ENCODE measurements at places on chromosomes 4 and X. TPM values are rescaled to one million over a fixed set of nuclear protein-coding genes. Genes with fewer than 3 reads are reported as not detected.

The WAS gene
- 5.6 TPM for total RNA-seq

The IL2RG gene
- 2.2 TPM for total RNA-seq

The SORCS2 gene
- total RNA-seq = 1.3 TPM

The LRCH2 gene
- 0.42 TPM for total RNA-seq

The IL13RA1 gene
- 31.2 TPM for total RNA-seq

The CT45A1 gene
- not detected for total RNA-seq

DNA sequence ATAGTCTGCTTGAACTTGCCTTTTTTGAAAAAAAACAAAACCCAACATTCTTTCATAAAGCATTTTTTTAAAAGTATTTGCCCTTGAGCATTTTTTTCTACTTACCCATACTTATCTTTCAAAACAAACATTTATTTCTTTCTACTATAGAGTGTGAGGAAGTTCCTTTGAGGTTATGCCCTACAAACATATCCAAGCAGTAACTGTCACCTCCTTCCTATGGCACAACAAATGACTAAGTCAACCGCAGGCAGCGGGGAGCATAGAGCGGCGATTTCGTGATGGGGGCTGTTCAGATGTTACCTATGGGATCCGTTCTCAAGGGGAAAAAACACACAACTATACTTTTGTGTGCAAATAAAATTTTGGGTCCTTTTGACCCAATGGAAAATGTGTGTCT, 19.4 kb downstream of the SPRY1 start:
- no peak for DNase-seq

- DNase-seq = no peak
These were observed 5.5 kb downstream of the SCD5 start for GRCh38 chr4:82792912-82793649.

- DNase-seq = no peak
These were observed 552.6 kb downstream of the PPARGC1A start for GRCh38 chr4:23337292-23337691.

- DNase-seq = peak; percentile 37
These were observed at the start of gene MAP3K15 for GRCh38 chrX:19514791-19515614. Gene MAP3K15 (minus strand): TSS chrX:19515508. CDS start chrX:19515261, 247 bp downstream.

- no peak for DNase-seq
These were observed 23.4 kb downstream of the FBXW7 start for GRCh38 chr4:152512483-152512882.

DNA sequence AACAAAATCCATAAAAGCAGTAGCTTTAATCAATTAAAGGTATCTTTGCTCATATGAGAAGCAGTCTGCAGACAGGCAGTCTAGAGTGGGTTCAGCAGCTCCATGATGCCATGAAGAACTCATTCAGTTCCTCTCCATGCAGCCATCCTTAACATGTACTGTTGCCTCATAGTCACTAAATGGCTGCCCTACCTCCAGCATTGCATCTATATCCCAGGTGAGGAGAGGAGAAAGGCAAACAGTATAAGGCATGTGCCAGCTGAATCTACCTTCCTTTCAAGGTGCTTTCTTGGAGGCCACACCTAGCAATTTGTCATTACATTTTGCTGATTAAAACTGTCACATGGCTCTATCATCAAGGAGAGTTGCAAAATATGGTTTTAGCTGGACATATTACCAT, 13.2 kb downstream of the CFAP99 start:
- DNase-seq = no peak

DNA sequence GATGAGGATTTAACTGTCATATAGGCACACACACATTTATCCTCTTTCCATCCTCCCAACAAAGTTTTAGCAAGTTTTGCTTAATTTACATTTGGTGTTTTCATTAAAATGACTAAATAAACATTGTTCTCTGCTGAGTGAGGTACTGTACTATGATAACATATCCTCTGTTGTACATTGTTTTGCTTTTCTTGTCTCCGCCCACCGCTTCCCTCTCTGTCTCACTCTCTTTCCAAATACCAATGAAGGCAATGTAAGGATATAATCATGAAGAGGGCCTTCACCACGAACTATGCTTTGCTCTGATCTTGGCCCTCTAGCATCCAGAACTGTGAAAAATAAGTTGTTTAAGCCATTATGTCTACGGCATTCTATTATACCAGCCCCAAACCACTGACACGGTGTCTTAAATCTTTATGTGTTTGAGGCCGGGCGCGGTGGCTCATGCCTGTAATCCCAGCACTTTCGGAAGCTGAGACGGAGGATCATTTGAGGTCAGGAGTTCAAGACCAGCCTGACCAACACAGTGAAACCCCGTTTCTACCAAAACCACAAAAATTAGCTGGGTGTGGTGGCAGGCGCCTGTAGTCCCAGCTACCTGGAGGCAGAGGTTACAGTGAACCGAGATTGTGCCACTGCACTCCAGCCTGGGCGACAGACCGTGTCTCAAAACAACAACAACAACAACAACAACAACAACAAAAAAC, 65.3 kb downstream of the HPRT1 start:
- DNase-seq = no peak

- DNase-seq = no peak
These were observed 37.1 kb downstream of the SNX25 start for GRCh38 chr4:185246453-185246852.

GRCh38 chr4:78143634-78144033, 86.5 kb downstream of the FRAS1 start:
- DNase-seq = no peak

DNA sequence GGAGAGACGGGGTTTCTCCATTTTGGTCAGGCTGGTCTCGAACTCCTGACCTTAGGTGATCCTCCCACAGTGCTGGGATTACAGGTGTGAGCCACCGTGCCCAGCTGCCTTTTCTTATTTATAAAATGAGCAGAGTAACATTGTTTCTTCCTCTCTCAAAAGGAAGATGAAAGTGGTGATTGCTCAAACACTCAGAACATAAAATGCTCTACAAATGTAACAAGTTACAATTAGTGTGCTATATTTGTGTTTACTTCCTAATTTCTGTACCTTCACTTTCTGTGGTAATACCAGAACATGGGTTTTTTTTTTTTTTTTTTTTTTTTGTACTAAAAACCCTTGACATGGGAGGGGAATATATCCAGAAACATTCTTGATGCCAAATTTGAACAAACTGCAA, 197.9 kb downstream of the MGST2 start:
- no peak for DNase-seq

DNA sequence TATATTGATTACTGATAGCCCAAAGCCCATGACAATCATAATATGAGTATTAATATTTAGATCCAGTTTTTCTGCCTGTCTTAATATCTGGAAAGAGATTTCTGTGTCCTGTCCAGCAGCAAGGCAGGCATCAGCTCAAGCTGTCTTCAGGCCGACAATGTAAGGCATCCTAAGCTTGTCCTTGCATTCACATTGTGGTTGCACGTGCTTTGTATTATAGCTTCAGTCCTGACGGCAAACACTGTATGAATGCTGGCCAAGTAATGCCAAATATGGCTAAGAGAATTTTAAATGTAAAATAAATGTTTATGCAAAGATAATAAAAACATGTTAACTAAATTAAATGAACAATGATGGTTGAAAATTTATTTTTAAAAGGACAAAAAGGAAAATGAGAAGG, 255.7 kb upstream of the RPS6KA3 start:
- DNase-seq = no peak

DNA sequence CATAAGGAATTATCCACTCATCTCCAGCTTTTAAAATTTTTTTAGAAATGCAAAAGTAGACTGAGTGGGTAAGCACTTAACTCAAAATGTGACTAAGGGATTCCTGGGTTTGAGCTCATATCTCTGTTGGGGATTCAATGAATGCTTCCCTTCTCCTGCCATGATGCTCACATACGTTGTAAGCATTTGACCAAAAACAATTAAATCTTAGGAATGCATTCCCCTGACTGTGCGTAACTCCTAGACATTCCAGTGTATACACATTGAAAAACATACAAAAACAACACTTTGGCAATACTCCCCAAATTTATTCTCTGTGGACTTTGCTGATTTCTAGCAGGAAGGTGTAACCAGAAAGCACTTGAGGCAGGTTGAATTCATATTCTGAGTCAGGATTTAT, 29.8 kb downstream of the SPANXA2 start:
- DNase-seq = no peak

DNA sequence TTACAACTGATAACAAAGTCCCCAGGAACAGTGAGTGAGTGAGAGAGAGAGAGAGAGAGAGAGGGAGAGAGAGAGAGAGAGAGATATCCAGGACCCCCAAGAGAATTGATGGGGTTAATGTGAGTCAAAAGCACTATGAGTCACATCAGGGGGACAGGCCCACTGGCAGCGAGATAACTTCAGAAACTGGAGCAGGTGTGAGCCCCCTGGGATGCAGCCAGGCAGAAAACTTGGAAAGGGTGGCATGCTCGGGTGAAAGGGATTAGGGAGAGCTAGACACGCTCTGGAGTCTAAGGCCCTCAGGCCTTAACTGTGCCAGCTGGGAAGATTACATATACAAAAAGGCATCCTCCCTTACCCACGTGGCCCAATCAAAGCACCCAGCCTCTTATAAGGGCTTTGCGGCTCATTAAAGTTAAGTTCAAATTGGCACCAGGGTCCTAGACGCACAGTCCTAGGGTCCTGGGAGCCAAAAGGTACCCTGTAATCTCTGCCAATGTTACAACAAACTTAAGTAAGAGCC, 841 bp downstream of the ACOT9 start:
- no peak for DNase-seq

GRCh38 chrX:1391707-1392375, at the start of gene SLC25A6:
Gene SLC25A6 (minus strand): TSS chrX:1392113. CDS start chrX:1392009, 104 bp downstream.
- peak; percentile 100 for DNase-seq

DNA sequence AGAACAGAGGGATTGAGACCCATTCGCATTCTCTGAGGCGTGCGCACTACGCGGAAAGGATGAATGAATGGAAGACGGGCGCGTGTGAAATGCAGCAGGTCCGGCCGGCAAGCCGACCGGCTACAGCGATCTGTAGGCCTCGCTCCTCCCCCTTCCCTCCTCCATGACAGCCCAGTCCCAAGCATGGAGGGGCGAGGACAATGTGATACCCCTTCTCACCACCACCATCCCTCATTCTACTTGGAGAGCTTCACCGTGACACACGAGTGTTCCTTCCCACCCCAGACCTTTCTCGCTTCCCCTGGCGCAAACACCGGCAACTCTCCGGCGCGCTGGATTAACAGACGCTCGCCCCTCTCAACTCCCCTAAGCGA, 815 bp downstream of the EIF4E start:
- DNase-seq = peak; percentile 72

DNA sequence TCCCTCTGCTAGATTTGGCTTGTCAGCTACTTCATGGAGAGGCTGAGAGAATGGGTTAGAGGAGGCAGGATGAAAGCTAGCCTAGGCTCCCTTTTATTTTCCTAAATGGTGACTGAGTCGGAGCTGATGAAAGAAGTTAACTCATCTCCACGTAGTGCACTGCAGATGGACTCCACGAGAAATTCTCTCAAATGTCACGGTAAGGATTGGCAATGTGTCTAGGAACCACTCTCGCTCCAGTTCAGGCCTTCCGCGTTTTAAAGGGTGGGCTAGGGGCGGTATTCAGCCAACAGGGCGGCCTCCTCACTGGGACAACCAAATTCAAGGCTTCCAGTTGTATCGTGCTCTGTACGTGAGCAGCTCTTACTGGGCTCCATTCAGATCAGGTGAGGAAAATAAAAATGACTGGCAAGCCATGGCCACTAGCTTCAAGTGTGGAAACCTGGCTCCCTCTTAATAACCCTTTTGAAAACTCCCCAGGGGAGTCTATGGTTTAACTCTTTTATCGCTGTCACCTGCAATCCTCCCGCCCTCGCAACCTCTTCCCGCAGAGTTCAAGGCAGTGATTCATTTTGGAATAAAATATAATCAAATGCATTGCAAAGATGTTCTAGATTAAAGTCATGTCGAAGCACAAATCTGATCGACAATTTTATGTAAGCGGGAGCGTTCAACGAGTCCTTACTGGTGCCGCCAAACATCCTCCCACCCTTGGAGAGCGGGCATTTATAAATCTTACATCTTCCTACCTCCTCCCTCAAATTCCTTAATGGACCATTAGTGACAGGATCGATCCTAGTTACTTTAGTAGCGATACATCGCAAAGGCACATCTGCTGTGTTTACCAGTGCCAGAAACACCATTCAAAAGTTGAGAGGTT, 1.2 kb downstream of the SPOCK3 start:
- DNase-seq = no peak

- DNase-seq = peak; percentile 76
These were observed 3.2 kb downstream of the FLNA start for GRCh38 chrX:154371017-154371788.

DNA sequence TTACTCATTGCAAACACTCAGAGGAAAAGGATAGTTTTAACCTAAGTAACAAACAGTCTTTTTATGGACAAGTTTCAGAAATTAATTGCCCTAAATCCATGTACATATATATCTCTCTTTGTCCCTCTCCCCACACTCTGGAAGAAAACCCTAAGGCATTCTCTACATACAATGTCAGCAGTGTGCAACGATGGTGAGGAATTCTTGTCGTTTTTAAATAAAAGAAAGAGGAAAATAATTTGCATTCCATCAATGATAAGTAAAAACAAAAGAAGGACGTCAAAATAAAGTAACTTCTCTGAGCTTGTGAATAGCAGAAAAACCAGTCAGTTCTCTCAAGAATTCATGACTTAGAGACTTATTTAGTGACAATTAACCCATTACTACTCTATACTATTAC, 550.5 kb upstream of the DIPK2B start:
- DNase-seq = no peak

GRCh38 chr4:5797866-5798265, 86.9 kb downstream of the EVC start:
- DNase-seq = no peak

DNA sequence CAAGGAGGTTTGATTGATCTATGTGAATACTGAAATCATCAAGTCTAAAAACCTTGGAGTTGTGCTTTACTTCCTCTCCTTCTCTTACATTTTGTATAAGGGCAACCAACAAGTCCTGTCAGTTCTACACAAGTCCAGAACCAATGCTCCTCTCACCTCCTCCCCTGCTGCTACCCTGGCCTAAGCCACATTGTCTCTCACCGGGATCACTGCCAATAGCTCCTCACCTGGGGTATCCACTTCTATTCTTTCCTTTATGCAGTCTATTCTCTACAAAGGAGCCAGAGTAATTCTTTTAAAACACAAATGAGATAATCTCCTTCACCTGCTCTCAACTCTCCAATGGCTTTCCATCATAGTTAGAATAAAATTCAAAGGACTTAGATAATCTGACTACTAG, 13.3 kb upstream of the ARHGEF6 start:
- DNase-seq = no peak

DNA sequence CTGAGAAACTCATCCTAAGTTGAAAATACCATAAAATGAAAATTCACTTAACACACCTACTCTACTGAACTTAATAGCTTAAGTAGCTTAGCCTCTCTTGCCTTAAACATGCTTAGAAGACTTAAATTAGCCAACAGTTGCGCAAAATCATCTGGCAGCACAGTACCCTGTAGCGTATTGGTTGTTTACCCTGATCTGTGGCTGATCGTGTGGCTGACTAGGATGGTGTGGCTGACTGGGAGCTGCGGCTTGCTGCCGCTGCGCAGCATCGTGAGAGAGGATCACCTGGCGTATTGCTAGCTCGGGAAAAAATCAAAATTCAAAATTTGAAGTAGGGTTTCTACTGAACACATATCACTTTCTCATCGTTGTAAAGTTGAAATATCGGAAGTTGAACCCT, 6.3 kb downstream of the RUFY3 start:
- no peak for DNase-seq

GRCh38 chr4:26531491-26532116, 41.3 kb upstream of the CCKAR start:
- DNase-seq = no peak

- no peak for DNase-seq
These were observed 45.5 kb downstream of the SMIM31 start for GRCh38 chr4:164799410-164799809.

Data from liver (tissue), 10 donors.